ENCODE measurements at places on chromosomes 12 and 14.

DNA sequence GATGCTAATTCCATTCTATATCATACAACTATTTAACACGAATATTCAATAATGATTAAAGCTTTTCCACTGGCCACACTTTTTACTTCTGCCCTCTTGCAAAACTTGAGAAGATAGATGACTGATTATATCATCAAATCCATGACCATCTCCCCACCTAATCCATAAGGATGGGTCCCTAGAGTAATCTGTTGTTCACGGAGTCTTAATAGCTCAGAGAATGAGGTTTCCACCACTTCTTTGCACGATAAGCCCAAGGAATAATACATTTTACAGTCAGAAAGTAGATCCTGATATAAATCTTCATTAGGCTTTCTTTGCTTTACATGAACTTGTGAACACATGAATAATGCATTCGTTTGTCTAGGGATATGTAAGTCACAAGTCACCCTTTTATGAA, 527.2 kb downstream of the GALC start:
- DNase-seq: no peak

DNA sequence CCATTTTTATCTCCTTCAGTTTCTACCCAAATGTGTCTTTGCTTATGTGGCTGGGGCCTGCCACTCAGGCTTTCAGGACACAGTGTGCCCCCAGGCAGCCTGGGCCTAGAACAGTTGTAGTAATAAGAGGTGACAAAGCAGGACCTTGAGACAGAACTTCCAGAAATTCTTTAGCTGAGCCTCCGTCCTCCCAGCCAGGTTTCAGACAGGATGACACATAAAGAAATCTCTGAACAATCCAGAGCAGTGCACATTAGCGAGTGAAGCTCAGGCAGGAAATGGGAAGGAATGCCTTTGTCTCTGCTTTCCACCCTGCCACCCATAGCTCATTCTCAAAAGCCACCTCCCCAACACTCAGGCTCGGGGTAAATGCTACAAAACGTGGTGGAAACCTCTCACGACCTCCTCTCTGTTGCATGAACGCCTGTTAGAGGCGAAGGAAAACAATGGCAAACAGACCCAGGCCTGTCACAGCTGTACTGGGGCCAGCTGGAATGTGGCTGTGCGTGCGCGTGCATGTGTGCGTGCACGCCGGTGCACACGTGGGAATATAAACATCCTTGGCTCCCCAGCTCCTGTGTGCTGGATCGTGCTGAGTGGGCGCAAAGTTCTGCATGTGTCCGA, 286.7 kb downstream of the ZFP36L1 start:
- DNase-seq: peak; percentile 72

GRCh38 chr12:11863478-11863906, 207.2 kb upstream of the BCL2L14 start:
- DNase-seq: no peak

DNA sequence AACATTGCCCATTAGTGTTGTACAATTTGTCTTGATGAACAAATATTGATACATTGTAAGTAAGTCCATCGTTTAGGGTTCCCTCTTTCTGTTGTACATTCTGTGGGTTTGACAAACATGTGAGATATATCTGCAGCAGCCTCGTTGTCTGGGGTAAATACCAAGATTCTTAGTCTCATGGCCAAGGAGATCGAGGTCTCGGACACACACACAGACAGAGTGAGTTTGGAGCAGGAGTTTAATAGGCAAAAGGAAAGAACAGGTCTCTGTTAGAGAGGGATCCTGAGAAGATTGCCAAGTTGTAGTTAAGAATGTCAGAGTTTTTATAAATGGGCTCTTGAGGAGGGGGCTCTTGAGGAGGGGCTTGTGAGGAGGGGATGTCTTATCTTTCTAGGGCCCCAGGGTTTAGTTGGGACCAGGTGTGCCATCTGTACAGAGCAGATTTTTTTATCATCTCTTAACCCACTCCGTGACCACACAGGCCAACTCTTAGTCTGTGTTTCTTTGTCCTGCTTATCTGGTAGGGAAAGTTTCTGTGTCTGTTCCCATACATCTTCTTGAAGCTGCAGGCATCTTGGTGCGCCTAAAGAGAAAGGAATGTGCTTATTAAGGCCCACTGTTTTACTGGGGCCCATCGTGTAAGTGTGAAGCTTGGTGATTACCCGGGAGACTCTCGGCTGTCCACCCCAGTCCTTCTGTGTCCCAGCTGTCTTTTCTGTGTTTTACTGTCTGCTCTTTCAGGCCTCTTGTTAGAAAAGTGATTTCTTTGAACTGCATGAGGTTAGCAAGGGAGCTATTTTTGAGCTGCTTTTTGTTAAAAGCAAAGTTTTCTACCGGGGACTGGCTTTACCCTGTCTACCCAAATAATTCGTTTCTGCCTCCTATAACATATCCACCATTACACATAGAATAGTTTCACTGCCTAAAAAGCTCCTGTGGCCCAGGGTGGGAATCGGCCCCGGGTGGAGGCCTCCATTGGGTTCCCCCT, 22.4 kb upstream of the CLEC2D start:
- DNase-seq: peak; percentile 34

DNA sequence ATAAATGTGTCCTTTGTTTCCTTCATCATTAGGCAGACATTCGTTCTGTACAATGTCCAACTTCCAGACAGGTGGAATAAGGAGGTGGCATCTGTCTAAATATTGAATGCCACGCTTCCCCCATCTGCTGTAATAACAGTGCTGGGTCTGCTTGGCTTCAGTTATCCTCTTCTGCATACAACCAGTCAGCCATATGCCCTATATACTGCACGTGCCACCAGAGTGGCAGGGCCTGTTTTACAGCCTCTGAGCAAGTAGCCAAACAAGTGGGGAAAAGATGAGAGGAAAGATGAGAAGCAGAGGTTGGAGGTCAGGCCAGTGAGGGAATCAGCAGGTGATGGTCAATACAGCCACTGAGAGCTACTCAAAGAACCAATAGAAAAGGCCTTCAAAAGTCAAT, 55.4 kb downstream of the OTX2 start:
- DNase-seq: no peak

GRCh38 chr12:46210873-46211439, 57.9 kb downstream of the SLC38A1 start:
- no peak for DNase-seq

- peak; percentile 55 for DNase-seq
These were observed 75.7 kb downstream of the SSPN start for GRCh38 chr12:26271024-26271423.

Data from foreskin keratinocyte (primary cell).